ENCODE measurements at places on chromosomes 5 and 9.
A peak's percentile ranks its signal among the peaks of the same experiment; 100 is the strongest.

DNA sequence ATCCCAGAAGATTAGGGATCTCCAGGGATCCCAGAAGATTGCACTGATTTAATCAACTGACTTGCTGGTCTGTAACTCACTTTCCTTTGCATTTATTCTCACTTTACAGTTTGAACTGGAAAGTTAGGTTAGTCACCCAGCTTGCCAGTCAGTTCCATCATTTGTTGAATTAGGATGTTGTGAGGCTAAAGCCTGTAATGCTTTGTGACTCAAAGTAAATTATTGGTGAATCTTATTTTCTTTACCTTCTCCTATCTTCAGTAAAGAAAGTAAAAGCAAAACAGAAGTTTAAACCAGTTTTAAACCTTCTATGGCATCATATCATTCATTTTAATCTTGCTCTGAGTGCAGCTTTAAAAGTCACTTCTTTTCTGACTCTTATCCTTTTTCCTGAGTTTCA is 85.8 kb downstream of the SLC44A1 start:
- DNase-seq, result no peak

GRCh38 chr9:20980832-20981455 is 50.5 kb downstream of the HACD4 start:
- DNase-seq, result no peak

- no peak for DNase-seq
Measured at GRCh38 chr9:68492806-68493205, 47.9 kb downstream of the TMEM252 start.

GRCh38 chr9:136204838-136205706 is at the start of gene LHX3:
LHX3 (minus strand) TSS chr9:136205128; CDS start chr9:136205012, 116 bp downstream.
- DNase-seq, result peak; percentile 86

GRCh38 chr9:115604831-115605483 is 487.0 kb upstream of the TNC start:
- no peak for DNase-seq

DNA sequence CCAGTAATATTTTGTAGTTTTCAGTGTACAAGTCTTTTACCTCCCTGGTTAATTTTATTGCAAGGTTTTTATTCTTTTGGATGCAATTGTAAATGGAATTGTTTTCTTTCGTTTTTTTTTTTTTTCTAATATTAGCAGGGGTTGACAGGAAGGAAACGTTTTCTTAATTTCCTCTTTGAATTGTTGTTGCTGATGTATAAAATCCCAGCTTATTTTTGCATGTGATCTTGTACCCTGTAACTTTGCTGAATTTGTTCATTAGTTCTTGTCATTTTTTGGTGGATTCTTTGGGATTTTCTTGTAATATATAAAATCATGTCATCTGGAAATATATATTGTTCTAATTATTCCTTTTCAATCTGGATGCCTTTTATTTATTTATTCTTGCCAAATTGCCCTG is 65.0 kb upstream of the ANKH start:
- DNase-seq, result no peak

GRCh38 chr5:119220576-119221197 is 135.1 kb upstream of the TNFAIP8 start:
- no peak for DNase-seq

- no peak for DNase-seq
Measured at GRCh38 chr5:160800375-160801275, 51.4 kb downstream of the ATP10B start.

- no peak for DNase-seq
Measured at GRCh38 chr5:148740966-148741742, 85.3 kb upstream of the ADRB2 start.

GRCh38 chr5:33241802-33242201 is 199.0 kb upstream of the TARS1 start:
- DNase-seq, result no peak

DNA sequence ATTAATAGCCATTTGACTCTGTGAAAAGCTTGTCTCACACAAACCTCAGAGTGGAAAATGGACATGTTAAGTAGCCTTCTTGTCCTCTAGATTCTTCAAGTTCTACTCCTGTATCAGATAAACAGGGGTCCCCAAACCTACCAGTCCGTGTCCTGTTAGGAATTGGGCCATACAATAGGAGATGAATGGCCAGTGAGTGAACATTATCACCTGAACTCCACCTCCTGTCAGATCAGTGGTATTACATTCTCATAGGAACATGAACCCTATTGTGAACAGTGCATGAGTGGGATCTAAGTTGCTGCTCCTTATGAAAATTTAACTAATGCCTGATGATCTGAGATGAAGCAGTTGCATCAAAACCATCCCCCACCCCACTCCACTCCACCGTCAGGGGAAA is 136.3 kb downstream of the TMEM232 start:
- DNase-seq, result no peak

- peak; percentile 22 for DNase-seq
Measured at GRCh38 chr5:137316346-137316736, 182.8 kb downstream of the SPOCK1 start.

- no peak for DNase-seq
Measured at GRCh38 chr9:68797116-68797515, 92.1 kb downstream of the PIP5K1B start.

GRCh38 chr9:70420441-70421271 is 6.2 kb upstream of the KLF9 start:
- peak; percentile 94 for DNase-seq

DNA sequence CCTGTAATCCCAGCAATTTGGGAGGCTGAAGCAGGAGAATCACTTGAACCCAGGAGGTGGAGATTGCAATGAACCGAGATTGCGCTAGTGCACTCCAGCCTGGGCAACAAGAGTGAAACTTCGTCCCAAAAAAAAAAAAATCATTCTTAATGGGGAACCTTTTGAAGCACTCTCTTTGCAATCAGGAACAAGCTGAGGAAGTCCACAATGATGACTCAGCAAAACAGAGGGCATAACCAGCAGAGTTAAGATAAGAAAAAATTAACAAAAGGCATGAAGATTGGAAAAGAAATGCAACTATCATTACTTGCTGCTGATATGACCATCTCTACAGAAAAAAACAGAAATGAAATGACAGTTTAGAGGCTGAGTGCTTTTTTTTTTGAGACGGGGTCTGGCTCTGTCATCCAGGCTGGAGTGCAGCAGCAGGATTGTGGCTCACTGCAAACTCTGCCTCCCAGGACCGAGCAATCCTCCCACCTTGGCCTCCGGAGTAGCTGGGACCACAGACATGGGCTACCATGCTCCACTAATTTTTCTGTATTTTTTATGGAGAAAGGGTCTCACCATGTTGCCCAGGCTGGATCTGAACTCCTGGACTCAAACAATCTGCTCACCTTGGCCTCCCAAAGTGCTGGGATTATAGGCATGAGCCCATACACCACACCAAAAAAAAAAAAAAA is 88.0 kb downstream of the FNBP1 start:
- no peak for DNase-seq

DNA sequence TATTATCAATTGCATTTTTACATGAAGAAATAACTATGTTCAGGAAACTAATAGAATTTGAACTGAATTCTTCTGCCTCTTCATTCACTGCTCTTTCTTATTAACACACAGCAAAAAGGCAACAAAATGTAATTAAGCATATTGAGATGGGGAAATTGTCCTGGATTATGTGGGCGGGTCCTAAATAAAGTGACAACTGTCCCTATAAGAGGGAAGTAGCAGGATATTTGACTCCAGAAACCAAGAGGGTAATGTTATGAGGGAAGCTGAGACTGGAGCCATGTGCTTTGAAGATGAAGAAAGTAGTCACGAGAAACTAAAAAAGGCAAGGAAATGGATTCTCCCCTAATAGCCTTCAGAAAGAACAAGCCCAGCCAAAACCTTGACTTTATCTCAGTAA is 311.2 kb upstream of the PIK3R1 start:
- no peak for DNase-seq

DNA sequence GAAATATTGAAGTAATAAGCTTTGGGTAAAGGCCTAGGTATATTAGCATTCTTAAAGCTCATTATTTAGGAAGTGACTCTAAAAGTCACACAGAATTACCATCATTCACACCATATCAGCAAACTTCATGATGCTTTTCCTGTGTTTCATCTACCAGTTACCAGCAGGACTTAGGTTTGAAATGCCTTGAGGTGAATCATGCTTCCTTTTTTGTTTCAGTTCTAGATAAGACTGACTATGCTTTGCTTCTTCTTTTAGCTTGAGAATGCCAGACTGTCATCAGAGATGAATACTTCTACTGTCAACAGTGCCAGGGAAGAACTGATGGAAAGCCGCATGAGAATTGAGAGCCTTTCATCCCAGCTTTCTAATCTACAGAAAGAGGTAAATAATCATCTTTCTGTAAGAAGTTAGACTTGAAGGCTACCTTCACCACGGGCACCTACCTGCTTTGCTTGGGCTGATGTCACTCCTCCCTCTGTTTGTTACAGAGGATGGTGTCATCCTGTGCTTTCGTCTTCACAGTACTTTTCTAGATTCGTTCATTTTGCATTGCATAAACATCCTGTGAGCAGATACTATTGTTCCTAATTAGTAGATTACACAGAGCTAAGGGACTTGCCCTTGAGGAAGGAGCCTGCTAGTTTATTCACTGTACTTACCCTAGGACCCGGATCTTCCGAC is 34.7 kb downstream of the LMNB1 start:
- no peak for DNase-seq

GRCh38 chr9:123948286-123948685 is 18.4 kb upstream of the DENND1A start:
- no peak for DNase-seq

DNA sequence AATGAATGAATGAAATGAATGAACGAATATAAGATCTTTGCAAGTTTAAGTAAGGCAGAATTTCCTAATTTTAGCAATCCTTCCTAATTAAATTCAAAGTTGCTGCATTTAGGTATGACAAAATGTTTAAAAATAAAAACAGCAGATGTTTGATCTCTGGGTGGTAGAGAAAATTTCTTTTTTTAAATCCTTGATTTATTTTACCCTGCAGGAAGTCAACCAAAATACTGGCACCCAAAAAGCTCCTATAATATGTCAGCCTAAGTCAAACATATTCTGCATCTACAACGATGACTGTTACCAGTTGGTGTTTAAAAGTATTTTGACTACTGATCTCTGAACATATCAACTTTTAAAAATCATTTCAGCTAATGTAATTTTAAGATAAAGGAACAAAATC is 58.4 kb downstream of the TTC39B start:
- DNase-seq, result no peak

GRCh38 chr9:32424616-32425015 is 40.2 kb downstream of the ACO1 start:
- no peak for DNase-seq

DNA sequence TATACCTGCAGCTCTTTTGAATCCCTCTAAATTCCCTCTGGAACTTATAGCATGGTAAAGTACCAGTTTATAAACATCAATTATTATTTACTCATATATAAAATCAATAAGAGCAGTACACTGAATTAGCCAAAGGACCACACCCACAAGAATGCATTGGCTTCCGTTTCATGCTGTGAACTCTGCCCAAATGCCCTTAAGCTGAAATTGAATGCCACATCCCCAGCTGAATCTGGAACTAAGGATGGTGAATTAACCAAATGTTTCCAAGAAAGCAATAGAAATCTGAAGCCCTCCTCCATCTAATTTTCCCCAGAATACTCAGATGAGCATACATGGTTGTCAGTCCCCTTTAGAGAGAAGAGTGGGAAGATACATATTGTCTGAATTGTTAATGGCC is 436.4 kb upstream of the FTMT start:
- no peak for DNase-seq

DNA sequence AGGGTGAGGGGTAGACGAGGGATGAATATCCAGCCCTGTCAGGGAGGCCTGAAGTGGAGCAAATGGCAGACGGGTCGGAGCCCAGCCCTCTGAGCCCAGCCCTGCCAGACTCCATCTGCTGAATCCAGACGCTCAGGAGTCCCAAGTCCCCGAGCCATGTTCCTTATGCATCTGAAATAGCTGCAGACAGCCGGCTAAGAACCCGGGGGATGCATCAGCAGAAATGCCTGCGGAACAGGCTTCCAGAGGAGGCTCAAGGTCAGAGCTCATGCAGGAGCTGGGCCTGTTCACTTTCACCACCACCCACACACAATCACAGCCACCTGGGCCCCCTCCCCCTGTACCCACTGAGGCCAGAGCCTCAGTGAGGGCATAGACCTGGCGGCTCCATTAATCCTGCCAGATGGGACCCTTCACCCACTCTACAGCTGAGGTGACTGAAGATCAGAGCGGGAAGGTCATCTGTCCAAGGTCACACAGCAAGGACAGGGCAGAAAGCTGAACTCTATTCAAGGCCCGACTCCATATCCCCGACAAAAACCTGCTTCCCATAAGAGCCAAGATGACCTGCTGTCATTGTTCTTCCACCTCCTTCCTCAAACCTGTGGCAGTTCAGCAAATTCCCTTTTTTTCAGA is 24.4 kb upstream of the AKNA start:
- no peak for DNase-seq

DNA sequence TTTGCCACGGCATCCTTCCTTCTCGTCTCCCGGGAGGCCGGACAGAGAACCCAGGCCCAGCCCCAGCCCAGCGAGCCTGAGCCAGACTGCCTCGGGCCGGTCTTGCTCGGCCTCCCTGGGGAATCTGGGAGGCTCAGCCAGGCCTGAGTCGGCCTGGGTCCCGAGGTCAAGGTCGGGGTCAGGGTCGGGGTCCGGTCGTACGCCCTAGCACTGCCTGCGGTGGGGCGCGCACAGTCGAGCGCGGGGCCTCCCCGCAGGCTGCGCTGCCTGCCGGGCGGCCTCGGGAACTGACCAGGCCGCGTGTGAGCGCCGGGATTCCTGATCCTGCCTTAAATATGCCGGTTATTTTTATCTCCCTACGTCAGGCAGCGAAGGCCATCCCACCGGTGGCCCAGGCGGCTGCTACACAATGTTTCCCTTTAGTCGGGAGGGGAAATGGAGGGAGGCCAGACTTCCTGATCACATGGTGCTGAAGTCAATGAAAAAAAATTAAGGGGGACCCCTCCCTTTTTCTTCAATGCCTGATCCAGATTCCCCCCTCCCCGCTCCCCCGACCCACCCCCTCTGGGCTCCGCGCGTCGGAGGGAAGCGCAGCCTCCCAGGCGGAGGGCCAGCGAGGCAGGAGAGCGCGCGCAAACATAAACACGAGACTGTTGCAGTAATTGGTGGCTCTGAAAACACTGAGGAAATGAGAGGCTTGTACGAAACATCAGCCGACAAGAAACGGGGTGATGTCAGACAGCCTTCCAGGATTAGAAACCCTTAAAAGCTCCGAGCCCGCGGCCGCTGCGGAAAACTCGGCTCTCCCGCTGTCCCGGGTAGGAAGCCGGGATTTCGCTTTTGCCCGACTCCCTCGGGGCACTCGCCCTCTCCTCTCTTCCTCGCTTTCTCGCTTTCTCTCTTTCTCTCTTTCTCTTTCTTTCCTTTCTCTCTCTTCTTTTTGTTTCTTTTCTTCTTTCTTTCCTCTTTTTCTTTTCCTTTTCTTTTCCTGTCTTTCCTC is 148.2 kb upstream of the KLF4 start:
- DNase-seq, result peak; percentile 84

- DNase-seq, result peak; percentile 88
Measured at GRCh38 chr5:18465833-18466681, 831.8 kb downstream of the TAF11L14 start.

DNA sequence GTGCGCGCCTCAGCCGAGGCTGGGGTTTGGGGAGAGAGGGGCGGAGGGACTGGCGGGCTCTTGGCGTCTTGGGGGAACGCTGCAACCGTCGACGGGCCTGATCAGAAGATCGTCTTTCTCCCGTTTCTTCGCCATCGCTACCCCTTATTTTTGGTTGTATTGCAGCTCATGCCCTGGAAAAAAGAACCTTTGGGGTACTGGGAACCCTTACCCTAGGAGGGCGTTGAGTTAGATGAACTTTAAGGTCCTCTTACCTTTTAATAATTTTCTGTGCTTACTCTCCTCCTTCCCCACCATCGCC is 719 bp downstream of the PAIP2 start:
- DNase-seq, result no peak

- peak; percentile 89 for DNase-seq
Measured at GRCh38 chr5:174951151-174951780, 226.9 kb downstream of the MSX2 start.

GRCh38 chr5:157721159-157721558 is 10.1 kb upstream of the THG1L start:
- DNase-seq, result no peak

All from endodermal cell (in vitro differentiated cells).